ENCODE measurements at places on chromosomes 11 and 22.

DNA sequence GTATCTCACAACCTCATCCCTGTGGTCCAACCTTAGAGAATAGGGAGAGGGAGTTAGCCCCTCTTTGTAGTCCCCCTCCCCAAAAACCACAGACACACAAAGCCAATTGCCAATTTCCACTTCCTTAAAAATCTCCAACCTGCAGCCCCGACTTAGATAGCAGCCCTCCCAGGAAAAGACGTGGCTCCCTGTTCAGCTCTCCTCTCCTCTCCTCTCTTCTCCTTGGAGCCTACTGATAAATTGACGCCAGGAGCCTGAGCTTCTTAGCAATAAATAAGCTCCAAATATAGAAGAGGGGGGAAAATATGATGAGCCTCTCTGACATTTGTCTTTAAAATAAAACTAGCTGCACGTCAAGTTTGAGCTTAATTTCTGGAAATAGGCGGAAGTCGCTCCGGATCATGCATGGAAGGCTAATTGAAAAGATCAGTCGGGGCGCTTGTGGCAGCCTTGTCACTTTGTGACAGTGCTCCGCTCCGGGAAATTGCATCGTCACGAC, 7.3 kb downstream of the PAX6 start:
- no peak for DNase-seq

- no peak for DNase-seq
Observed at GRCh38 chr11:44367452-44367851, 57.5 kb upstream of the ALX4 start.

- no peak for DNase-seq
Observed at GRCh38 chr11:71330349-71330748, 78.0 kb upstream of the SHANK2 start.

DNA sequence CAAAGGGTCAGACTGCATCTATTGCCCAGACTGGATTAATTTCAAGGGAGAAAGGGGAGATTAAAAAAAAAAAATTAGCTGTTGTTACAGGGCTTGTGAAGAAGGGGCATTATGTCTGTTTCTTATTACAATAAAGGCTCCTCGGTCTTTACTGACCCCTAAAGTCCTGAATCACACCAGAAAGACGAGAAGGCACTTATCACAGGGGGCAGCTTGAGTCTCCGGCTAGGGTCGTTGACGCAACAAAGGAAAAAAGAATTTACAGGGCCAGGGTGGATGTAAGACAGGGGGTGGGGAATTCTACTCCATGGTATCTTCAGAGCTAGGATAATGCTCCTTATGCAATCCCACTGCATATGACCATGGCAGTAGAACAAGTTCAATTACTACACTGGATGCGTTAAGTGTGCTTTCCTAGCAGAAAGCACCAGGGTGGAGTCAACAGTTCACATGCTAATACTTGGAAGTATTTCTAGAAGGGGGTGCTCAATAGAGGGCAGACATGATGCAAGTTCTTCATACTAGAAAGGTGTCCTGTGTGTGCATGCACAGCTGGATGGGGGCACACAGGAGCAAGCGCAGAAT, 16.5 kb downstream of the DDX17 start:
- DNase-seq: no peak

DNA sequence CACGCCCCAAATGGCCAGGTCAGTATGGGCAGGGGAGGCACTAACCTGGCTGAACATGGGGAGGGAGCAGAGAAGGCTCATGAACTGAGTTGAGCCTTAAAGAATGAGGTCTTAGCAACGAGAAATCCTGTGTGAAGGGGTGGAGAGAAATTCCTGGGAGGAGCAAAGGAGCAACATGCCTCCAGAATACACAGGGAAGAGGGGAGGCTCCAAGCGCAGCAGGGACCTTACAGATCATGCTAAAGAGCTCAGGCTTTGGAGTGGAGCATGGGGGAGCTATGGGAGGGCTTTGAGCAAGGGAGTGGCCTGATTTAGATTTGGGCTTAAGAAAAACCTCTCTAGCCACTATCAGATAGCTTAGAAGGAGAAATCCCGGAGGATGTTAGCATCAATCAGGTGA, 88.1 kb downstream of the MN1 start:
- peak; percentile 50 for DNase-seq

DNA sequence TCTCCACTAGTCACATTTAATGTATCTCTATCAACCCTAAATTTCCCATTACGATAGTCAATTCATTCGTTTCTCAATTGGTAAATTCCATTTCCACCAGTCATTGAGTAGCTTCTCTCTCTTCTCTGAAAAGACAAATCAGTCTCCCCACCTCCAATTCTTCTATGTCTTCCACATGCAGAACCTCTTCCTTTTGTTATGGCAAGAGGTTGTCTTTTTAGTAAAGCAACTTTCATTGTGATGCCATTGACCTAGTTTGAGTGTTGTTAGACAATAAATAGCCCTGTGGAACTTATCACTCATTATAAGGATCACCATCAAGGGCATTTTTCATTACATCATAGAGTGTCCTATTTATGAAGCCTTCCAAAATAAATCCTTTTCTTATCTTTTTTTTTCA, 340.9 kb downstream of the LRRC4C start:
- DNase-seq: no peak

DNA sequence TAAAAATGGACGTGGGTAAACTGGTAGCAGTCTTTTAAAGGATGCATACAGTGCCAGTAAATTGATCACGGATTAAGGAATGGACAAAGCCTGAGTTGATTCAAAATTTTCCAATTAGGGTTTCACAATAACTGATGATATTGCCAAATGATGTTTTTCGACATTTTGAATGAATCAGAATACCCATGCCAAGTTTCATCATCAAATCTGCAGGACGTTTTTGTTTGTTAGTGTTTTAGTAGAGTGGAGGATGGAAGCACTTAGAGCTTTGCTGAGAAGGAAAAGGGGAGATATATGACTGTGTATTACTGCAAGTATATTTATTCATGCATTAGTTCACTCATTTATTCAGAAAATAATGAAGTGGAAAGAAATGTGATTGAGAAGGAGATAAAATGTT, 78.3 kb downstream of the SLC17A6 start:
- DNase-seq: no peak

- DNase-seq: no peak
Observed at GRCh38 chr11:134759274-134759673, 347.2 kb upstream of the B3GAT1 start.

DNA sequence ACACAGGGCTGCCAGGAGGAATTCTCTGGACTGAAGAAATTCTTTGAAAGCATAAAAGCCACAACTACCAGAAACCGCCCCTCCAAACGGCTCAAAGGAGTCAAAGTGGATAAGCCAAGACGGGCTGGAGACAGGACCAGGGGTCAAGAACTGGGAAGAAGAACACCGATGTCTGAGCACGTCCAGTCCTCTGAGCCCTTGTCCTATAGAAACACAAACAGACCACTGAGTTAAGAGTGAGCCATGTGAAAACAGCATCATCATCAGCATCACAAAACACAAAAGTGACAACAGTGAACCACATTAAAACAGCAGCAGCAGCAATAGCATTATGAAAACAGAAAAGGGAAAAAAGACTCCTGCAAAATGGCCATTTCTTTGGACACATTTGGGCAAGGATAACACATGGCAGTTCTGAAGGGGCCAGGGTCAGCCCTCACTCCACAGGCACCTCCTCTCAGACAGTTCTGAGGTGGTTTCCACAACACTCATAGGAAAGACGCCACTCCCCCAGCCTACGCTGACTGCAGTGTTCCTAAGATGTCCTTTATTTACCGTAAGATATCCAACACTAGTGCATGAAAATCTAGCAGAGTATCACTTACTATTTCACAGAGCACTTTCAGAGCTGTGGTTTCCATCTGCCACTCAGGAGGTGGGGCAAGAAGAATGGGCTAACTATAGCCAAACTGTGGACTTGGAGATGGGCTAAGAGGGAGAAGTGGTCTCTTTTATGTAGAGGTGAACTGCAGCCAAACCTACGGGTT, 28.6 kb upstream of the YPEL1 start:
- DNase-seq: no peak

GRCh38 chr22:26804911-26805539, 147.6 kb downstream of the MIAT start:
- peak; percentile 63 for DNase-seq

DNA sequence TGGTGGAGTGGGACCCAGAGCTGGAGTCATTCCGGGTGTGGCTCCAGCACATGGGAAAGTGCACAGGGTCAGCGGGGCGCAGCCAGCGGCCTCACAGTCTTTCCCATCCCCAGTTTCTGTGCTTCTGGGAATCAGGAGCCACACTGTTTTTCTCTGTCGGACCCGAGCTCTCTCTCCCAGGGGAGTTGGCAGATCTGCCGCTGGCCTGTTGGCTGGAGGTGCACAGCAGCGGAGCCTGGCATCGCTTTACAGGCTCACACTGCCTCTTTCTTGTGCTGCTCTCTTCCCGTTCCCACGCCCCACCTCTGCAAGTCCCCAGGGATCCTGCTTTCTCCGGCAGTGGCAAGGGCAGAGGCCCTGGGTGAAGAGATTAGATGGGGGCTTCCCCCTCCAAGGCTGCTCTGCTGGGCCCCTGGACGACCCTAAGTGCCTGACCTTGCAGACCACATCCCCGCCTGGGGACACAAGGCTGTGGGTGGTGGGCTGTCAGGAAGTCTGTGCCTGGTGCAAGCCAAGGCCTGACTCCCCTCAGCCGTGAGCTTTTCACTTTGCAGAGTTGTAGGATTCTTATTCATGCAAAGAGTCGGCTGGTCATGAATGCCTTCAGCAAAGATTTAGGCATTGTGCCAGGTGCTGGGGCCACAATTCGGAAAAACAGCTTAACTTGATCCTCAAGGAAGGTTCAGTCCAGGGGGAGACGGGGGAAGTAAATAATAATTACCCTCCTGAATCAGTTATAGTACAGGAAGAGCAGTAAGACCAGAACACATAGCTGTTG, 116.3 kb downstream of the TIMP3 start:
- DNase-seq: peak; percentile 66

DNA sequence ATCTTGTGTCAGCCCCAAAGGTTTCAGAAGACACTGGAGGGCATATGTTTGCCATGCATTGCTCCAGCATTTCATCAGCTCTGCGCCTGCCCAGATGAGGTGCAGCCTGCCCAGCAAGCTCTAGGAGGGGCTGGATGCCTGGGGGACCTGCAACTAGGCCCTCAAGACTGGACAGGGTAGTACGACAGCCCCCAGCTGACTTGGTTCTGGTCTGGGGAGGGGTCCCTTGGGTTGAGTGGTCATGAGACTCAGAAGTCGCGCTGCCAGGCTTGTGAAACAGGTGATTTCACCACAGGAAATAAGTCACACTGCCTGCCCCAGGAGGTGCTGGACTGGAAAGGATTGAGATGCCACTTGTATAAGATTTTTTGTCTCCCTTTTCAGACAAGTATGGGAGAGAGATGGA, 23.4 kb downstream of the TPBGL start:
- no peak for DNase-seq

DNA sequence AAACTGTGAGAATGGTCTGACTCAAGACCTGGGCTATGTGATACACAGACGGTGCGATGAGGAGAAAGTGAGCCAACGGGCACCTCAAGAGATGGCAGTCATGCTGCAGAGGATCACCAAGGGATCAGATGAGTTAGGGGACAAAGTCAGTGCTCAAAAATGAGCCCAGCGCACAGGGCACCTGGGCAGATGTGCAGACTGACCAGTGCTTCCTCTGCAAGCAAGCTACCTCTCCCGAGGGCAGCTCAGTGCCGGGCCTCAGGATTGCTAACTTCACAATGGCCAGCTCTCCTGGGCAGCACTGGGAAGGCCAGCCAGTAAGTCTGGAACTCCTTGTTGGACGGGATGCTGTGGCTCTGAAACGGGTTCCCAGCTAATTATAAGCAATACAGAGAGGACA, 15.3 kb downstream of the HDHD5 start:
- no peak for DNase-seq

DNA sequence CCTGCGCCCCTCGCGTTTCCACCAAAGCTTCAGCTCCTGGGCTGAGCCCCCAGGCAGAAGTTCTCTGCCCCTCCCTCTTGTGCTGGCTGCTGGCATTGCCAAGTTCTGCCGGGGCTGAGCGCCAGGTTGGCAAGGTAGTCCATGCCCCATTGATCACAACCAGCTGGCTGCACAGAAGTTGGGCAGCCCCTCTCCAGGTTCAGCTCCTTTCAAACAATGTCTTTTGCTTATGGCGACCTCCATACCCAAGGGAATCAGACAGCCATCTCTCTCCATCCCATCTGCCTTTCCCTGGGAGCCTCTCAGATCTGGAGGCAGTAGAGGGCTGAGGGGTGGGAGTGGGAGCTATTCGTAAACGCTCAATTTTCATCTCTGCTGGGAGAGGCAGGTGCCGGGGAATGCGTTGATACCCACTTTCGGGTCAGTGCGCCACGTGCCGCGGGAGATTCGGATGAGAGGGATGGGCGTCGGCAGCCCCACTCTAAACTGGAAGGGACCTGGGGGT, 1.5 kb downstream of the ADAMTS8 start:
- no peak for DNase-seq

GRCh38 chr11:92707173-92707619, 262.3 kb upstream of the MTNR1B start:
- DNase-seq: peak; percentile 86

- DNase-seq: no peak
Observed at GRCh38 chr11:118526688-118527087, 586 bp upstream of the TTC36 start.

DNA sequence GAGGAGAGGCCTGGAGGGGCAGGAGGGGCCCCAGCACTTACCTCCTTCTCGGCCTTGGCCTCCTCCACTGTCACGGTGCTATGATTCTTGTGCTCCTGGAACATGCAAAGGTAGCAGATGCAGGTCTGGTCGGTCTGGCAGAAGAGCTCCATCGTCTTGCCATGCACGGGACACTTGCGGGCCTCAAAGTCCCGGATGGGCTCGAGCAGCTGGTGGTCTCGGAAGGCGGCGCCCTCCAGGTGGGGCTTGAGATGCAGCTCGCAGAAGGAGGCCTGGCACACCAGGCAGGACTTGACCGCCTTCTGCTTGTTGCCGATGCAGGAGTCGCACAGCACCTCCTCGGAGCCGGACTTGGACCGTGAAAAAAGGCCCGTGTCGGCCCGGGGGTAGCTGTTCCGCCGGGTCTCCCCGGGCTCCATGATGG, 714 bp downstream of the TRIM29 start:
- DNase-seq: no peak

- DNase-seq: peak; percentile 28
Observed at GRCh38 chr22:26054841-26055605, 114.2 kb upstream of the SEZ6L start.

GRCh38 chr11:103863497-103863896, 172.9 kb upstream of the DDI1 start:
- DNase-seq: no peak

DNA sequence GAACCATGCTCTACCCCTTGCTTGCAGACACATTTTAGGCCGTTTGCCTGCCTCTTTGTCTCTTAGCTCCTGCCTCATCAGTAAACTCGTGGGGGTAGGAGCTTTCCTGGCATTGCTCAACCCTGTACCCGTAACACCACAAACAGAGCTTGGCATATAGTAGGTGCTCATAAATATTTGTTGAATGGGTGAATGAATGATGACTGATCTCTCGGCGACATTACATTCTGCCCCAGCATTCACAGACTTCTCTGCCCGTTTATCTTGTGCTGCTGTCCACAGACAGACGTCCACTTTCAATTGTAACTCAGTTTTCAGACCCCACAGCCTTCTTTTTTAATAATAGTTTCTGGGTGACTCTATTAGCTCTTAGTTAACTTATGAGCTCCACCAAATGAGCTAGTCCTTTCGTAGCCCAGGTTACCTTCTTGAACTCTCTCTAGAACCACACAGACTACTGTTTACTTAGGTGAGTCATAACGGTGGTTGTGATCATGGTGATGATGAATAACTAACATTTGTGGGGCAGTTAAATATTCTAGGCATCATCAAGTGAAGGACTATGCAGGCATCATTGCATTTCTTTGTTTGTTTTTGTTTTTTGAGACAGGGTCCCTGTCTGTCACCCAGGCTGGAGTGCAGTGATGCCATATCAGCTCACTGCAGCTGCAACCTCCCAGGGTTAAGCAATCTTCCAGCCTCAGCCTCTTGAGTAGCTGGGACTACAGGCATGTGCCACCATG, 188.4 kb downstream of the ADAMTS15 start:
- DNase-seq: no peak
